ENCODE measurements at places on chromosomes 3 and 15.

GRCh38 chr3:84108442-84108971, 850.3 kb upstream of the CADM2 start:
- DNase-seq: no peak

GRCh38 chr3:185651971-185652370, 65.9 kb downstream of the SENP2 start:
- DNase-seq: no peak

DNA sequence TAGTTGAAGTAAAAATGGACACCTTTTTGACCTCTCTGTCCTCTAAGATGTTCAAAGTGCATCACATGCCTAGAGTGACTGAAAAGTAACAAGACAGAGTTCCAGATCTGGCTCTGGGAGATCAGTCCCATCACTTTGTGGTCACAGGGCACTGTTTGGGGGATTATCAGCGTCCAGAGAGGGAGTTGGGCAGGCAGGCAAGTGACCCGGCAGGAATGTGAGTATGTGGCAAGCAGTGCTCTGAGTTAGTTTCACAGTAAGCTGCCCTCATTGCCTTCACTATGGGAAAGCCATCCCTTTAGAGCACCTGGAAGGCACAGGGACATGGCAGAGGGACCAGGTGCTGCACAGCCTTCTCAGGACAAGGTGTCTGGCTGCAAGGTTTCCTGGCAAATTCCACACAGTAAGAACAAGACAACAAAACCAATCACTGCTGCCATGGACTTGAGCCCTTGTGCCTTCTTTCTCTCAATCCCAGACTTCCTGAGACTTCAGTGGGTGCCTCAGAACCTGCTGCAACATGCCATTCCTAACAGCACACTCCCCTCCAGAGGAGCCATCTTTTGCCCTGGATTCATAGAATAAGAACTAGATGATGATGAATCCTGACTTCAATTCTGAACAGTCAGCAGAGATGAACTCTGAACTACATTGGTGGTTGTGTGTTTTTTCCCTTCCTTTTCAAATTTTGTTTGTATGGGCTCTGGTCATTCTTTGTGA, 55.2 kb downstream of the TIPARP start:
- DNase-seq: no peak

GRCh38 chr15:47504624-47505256, 212.6 kb upstream of the SEMA6D start:
- DNase-seq: peak; percentile 69

GRCh38 chr3:183158551-183159006, 4.0 kb downstream of the LAMP3 start:
- peak; percentile 93 for DNase-seq

DNA sequence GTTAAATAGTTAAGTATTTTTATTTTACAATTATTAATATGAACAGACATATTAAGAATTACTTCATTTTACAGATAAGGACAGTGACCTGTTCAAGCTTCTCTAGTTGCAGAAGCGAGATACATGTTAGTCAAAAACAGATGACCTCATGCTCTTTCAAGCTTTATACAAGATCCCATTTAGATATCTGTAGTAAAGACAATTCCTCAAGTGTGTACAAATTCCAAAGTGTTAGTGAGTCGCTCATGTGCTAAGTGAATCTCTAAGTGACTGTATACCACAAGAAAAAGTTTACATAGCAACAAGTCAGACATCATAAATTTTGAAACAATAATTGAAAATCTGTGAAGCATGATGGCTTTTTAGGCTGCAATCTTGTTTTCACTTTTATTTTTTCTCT, 293.8 kb downstream of the ROBO1 start:
- no peak for DNase-seq

- DNase-seq: no peak
Measured at GRCh38 chr3:127524296-127524896, 66.1 kb downstream of the TPRA1 start.

Measured in suppressor macrophage treated with lipopolysaccharide for 1 hour (primary cell).